ENCODE measurements at places on chromosomes 7 and 10.

DNA sequence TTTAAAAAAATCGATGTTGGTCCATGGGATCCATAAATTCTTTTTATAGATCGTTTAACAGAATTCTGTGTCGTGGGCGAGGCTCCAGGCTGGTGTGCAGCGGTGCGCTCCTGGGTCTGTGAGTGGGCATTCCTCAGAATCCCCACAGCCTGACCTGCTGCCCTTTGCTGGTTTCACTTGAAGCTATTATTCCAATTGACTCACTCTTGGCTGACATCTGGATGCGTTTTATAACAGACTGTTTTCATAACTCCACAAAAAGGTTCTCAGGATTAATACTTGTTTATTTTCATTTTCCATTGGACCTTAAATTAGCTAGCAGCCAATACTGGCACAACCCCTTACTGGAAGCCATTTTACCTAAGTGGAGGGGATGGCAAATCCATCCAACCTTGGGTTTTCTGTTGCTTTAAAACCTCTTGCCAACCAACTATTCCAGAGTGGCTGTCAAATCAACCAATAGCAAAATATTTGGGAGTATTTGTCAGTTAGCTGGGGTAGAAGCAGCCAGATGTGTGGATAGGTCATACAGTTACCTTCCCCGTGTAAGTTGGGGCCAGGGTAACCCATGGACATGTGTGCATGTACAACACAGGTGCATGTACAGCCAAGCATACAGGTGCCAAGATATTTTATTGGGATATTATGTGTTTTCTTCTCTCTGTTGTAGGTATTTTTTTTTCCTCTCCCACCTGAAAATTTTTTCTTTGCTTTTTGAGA, 160.7 kb upstream of the ZNF32 start:
- no peak for DNase-seq

DNA sequence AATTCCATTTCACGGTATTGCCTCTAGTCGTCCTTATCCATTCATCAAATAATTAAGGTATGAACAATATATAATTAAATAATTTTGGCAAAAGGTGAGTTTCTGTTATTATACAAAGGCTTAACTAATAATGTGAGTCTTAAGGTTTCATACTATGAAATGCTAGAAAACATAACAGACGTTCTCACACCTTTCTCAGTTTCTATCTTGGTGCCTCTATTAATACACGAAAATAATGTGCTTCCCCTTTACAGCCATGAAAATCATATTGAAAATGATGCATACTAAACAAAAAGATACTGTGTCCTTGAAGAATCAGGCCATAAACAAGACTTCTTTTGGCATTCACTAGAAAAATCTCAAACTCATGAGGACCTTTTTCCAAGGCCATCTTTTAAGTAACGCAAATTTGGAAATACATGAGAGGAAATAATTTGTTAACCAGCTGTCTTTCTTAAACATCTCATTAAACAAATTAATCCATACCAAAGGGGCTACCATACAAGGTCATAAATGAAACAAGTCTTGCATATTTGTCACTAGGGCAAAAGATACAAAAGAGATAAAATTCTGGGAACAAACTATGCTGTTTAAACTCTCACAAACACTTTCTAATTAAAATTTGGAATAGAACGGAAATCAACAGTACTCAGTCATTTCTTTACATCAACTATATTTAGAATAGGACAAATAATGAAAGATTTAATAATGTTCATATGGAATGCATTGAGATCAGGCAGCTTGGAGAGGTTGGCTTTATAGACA, 53.9 kb upstream of the CAV2 start:
- no peak for DNase-seq

DNA sequence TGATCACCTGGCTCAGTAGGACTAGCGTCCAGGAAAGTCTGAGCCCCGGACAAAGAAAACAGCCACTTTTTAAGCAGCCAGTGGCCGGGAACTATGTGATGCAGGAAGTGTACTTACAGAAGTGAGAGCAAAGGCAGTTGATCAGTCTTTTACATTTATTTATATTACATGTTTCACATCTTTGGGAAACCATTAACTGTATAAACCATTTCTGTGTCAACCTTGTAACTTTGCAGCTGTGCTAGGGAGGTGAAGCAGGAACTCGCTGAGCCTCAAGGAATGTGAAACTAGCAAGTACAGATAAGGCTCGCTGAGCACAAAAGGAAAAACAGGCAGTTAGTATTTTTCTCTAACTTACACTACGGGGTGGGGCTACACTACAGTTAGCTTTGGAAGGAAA, 39.9 kb upstream of the HECW1 start:
- no peak for DNase-seq

DNA sequence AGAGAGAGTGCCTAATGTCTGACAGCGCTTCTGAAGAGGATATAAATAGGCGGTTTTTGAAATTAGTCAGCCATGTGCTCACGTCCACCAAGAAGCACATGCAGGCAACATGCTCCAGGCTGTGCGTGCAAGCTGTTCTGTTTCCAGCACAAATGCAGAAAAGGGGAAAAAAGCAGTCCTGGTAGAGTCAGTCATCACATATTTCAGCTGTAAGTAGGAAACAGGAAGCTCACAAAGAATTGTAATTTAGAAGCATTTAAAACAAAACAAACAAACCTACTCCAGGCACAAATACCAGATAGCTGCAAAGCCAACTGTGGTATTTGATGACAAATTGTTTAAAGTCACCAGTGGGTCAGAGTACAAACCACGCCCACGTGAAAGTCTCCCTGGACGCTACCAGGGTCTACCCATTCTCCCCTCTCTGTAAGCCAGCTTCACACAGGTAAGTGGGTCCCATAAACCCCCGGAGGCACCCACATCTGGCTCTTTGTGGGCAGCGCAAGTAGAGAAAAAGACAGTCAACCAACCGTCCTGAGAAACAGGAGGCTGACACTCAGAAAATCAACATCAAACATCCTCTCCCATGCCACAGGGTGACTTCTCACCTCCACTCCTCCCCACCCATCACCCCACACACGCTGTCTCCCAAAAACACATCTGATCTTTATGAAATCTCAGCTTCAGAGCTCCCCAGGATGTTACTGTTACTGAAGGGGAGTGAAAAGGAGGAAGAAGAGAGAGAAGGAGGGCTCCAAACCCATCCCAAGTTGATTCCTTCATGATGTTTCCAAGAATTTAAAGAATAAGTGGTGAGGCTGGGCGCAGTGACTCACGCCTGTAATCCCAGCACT, 186.4 kb downstream of the FAM107B start:
- DNase-seq: no peak

DNA sequence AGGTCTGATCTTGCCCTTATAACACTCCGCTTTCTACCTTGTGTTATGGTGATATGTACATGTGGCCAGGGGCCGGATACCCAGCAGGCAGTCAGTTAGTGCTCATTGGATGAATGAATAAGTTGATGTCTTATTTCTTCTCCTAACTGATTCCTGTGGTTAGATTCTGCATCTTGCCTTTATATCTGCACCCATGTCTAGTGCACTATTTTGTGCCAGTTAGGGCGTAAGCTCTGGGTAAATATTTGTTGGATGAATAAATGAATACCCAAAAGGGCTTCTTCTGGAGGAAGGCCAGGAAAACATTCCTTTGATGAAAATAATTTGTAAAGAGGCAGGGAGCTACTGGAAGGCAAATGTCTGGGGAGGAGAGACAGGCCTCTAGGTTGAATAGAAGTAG, 148.2 kb downstream of the CHN2 start:
- DNase-seq: no peak

DNA sequence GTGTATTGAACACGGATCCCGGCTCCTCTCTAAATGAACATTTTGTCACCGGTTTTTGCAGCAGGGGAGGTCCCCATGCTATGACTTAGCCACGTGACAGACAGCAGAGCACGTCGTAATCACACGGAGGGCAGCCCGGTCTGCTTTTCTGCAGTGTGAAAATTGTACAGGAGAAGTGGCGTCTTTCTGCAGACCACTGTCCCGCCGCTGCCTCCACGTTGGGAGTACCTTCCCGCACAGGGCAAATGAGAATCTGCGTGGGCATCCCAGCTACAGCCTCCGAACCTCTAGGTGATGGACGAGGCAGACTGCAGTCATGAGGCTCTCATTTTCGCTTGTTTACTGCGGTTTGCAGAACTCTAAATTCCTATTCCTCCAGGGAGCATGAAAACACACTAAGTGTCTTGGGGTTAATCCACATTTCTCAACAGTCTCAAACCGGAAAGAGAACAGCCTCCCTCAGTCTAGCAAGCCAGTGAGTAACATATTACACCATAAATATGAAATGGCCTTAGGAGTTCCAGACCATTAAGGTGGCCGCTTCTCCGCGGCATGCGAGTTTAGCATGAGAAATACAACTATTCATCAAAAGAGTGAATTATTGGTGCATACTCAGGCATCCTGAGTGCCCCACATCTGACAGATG, 89.8 kb downstream of the TCERG1L start:
- no peak for DNase-seq

DNA sequence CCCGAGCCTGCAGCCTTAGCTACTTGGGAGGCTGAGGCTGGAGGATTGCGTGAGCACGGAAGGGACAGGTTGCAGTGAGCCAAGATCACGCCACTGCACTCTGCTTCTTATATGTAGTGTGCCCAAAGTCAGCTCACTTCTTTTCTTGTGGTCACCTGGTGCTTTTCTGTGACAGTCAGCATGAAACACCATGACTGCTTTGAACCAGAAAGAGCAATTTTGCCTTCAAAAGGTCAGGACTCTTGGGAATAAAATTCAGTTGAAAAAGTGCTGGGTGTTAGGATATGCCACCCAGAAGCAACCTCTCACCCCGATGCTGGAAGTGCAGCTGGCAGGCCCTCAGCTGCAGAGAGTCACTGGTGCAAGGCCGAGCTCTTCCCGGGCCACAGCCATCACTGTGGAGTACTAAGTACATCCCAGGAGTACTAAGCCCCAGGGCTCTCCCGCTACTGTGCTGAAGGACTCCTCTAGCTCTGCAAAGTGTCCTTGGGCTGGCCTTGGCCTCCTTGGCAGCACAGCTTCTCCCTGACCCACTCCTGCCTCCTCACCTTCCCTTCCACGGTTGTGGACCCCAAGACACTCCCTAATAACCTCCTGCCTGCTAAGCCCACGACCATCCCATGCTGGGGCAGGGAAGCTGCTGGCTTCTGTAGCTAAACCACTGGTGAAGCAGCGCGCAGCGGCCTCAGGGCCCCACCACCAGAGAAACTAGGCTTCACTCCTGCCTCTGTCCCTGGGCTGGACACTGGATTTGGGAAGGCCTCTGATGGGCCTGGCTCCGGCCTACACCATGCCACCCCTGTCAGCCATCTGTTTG, 17.6 kb upstream of the GDI2 start:
- DNase-seq: no peak

DNA sequence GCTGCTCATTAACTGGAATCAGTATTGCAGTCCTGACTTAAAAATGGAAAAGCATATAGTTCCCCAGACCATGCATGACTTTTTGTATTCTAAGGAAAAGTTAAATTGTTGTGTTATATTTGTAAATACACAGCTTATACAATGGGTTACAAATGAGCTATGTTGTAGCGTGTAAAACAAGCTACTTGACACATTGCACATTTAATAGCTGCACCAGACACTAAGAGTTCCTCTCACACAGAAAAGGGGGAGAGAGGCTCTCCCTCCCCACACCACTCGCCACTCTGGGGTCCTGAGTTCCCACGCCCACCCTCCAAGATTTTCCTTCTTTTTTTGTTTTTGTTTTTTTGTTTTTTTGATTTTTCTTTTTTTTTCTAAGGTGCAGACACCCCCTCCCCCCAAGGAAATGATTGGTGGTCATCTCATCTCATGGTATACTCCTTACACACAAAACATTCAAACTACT, 6.3 kb downstream of the KLF6 start:
- DNase-seq: no peak

DNA sequence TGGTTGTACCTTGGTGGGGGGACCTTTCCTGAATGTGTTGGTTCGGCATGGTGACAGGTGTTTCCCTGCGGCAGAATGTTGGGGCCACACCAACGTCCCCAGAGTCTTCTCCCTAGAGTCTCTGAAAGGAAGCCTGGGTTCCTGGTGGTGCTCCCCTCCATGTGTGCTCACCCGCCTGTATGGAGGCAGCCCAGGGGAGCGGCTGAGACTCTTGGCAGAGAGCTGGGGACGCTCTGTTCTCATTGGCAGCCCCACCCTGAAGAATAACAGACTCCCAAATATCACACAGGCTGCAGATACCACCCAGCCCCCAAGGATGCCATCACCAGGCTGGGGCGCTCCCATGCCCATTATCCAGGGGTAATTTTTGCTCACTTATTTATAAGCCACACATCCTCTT, 34.8 kb downstream of the CHST12 start:
- no peak for DNase-seq

Measured in retinal pigment epithelial cell (primary cell).